Activated T-cell treated with anti-CD3 and anti-CD28 coated beads, Interleukin-2, amount 50 U/mL, for 4 hours (primary cell): ENCODE measurements at places on chromosomes 5 and 9. TPM values are rescaled to one million over a fixed set of nuclear protein-coding genes. Genes with fewer than 3 reads are reported as not detected.

- peak; percentile 18 for DNase-seq
Measured at GRCh38 chr9:70563431-70564204, 149.2 kb upstream of the KLF9 start.

GRCh38 chr9:114591849-114592248, 4.3 kb downstream of the ATP6V1G1 start:
- no peak for DNase-seq

The CAVIN4 gene
- total RNA-seq: 0.24 TPM

- DNase-seq: no peak
Measured at GRCh38 chr9:92278110-92278509, 15.4 kb downstream of the IARS1 start.

The GGTA1 gene
- total RNA-seq: not detected

The PKD2L2 gene
- total RNA-seq: not detected

DNA sequence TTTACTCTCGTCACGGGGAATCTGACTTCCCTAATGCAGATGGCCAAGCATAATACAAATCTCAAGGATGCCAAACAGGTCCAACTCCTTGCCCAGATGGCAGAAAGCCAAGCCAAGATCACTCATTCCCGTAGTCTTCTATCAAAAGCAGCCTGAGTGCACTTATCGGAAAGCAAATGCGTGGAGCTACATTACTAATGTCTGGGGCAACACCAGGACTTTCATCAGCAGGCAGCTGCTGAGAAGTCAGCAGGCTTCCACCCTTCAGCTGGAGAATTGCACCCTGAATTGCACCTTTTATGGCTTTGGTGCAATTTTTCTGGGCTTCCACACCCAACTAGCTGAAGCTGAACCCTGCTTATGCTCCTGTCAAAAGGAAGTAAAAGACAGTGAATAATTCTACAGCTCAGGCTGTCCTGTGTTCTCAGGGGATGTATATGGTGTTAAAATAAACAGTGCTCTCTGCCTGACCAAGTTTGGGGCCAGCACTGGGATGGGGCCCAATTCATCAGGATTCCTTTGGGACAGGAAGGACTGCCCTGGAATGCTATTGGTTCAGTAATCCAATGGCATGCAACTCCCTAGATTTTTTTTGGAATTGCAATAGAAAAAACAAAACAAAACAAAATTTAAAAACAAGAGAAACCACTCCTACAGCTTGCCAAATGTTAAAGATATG, 92.6 kb downstream of the DPYSL3 start:
- DNase-seq: no peak

GRCh38 chr9:5042661-5043178, 57.6 kb downstream of the JAK2 start:
- no peak for DNase-seq

The SLF1 gene
- 9.0 TPM for total RNA-seq

The BRINP1 gene
- total RNA-seq: not detected

DNA sequence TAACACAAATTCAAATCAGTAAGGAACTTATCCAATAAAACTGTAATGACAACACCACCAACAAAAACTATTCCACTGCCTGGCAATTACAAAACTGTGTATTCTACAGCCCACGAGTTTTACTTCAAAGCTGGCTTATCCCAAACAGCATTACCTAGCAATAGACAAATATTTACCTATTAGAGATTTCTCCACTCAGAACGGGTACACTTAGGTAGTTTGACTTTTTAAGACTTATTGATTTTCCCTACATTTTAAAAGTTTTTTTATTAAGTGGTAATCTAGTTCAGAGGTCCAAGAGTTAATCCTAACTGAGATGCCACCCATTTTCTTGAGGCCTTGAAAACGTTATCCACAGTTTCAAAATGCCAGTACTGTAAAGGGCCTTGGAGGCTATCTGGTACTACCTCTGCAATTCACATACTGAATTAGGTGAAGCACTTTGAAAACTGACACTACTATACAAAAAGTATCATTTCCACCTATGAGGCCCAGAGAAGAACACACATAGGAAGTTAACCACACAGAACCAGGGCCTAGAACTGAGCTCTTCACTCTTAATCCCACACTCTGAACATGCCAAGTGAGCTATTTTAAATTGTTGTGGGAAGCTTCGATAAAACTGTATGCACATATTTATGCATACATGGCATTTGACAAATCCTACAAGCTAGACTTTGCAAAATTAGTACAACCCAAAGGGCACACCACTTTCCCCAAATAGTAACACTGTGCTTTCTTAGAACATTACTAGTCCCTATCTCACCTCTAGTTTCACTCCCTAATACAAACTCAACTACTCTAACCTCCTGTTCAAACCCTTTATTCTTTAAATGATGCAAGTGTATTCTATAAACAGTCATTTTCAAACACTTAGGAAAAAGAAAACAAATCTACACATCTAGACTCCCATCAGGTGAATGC, 2.1 kb downstream of the NADK2 start:
- DNase-seq: no peak

DNA sequence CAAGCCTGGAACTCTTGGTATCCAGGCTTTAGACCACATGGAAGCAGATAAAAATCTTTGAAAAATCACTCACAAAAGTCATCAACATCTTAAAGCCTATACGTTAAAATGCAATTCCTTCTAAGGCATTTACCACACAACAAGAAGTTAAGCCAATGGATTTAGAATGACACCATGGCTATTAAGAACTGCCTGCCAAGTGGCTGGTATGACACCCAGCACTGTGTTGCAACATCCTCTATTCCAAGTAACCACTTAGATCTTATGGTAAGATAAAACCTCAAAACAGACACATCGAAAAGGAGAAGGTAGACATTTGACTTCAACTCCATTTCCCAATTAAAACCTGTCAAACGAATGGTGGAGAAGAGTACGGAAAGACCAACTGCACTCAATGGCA, 344.2 kb upstream of the SLC30A5 start:
- DNase-seq: no peak

GRCh38 chr5:109866051-109866450, 176.3 kb downstream of the MAN2A1 start:
- DNase-seq: no peak

DNA sequence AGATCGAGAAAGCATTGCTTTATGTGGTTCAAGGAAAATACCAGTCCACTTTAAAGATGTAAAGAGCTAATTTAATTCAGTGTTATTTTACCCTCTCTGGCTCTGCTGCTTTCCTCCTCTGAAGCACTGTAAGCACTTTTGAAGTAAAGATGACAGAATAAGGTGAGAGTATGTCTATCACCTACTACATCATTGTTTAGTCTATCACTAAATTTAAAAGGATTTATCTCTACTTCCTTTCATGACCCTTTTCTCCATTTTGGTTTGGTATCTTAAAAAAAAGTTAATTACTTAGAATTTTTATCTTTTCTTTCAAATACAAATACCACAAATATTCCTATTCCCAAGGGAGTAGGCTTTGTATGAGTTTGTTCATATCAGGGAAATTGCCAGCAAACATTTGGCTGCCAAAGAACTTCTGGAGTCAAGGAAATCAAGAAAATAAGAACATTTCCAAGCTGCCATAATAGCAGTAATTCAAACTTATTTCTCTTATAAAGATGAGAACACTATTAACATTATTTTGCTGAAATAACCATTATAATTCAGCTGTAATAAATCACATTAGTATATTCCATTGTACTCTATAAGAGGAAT, 77.8 kb downstream of the SLC38A9 start:
- DNase-seq: no peak

DNA sequence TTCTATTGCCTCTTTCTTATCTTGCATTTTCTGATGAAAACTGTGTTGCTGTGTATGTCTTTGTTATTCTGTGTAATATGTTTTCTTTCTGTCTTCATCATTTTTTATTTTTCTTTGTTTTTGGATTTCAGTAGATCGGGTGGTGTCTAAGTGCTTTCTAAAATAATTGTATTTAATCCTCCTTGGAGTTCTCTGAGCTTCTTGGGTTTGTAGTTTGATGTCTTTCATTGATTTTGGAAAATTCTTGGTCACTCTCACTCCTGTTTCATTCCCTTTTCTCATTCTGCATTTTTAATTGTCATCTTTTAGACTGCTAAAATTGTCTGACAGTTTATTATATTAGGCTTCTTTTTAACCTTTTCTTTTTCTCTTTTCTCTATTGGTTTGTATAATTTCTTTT, 560.5 kb downstream of the IRX1 start:
- no peak for DNase-seq

- DNase-seq: no peak
Measured at GRCh38 chr5:2591777-2592453, 159.6 kb downstream of the IRX2 start.

DNA sequence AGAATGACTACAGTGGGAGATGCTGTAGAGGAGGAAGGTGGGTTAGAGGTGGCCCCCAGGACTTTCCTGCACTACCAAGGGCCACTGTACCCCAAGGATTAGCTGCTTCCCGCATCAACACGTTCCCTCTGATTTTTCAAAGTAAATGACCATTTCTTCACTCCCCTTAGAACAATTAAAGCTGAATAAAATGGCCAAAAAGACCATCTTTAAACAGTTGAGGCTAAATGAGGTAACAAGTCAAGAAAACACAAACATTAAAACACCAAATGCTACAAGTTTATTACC, 740 bp upstream of the ERAP1 start:
- DNase-seq: no peak

DNA sequence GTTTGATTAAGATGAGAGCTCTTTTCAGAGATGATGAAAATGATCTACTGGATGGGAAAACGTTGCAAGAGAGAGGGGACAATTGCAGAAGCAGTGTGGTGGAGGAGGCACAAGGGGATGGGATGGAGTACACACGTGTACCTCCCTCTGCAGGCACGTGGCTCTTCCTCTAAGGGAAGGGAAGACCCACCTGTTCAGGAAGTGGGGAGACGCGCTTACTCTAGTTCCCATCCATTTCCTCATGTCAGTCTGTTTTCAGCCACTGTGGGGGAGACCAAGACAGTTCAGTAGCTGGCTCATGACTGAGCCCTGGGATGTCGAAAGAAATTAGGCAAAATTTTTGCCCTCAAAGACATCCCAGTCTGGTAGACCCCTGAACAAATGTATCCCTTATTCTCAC, 619.2 kb upstream of the CLINT1 start:
- DNase-seq: no peak

The LEAP2 gene
- total RNA-seq: 2.1 TPM

GRCh38 chr9:70761139-70761670, 346.7 kb upstream of the KLF9 start:
- no peak for DNase-seq

GRCh38 chr5:24547132-24547531, 97.6 kb downstream of the CDH10 start:
- DNase-seq: no peak

The TRIP13 gene
- 18.5 TPM for total RNA-seq

DNA sequence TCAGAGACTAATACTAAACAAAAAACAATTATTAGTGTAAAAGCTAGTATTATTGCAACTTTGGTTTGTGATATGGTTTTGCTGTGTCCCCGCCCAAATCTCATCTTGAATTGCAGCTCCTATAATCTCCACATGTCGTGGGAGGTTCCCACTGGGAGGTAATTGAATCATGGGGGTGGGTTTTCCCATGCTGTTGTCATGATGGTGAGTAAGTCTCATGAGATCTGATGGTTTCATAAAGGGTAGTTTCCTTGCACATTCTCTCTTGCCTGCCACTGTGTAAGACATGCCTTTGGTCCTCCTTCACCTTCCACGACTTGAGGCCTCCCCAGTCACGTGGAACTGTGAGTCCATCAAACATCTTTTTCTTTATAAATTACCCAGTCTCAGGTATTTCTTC, 325.9 kb upstream of the DAB2 start:
- no peak for DNase-seq

GRCh38 chr9:86602715-86603114, 248.5 kb upstream of the TUT7 start:
- DNase-seq: no peak

The PTGES2 gene
- total RNA-seq: 123 TPM

GRCh38 chr5:36928947-36929346, 52.4 kb downstream of the NIPBL start:
- DNase-seq: no peak

GRCh38 chr5:126139773-126140172, 283.4 kb upstream of the GRAMD2B start:
- no peak for DNase-seq

- no peak for DNase-seq
Measured at GRCh38 chr5:8034852-8035251, 165.9 kb downstream of the MTRR start.

- DNase-seq: no peak
Measured at GRCh38 chr5:107286447-107287098, 384.2 kb downstream of the EFNA5 start.

GRCh38 chr5:118302786-118303185, 685.6 kb downstream of the DTWD2 start:
- DNase-seq: no peak

DNA sequence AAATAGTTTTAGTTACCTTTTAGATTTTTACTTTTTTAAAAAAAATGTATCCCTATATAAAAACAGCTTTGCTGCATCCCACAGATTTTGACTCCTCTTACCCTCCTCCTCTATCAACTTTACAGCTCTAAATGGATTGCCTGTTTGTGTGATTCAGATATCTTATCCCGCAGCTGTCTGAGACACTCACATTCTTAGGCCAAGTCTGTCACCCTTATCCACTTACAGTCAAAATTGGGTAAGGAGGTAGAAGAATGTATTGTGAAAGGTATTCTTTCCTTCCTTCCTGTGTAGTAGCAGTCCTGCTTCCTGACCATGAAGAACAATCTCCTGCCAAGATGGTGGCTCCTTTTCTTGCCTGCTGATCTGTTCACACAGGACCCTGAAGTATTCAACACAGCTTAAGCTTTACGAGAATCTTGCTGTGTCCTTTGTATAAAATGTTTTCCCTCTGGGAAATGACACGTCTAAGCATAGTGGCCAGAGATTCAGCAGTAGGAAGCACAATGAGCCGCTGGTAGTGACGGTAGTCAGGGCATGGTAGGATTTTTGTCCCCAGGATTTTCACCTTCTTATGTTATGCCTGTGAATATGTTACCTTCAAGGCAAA, 67.7 kb upstream of the ST8SIA4 start:
- DNase-seq: no peak

The EXOC3 gene
- 78.3 TPM for total RNA-seq

GRCh38 chr9:119868694-119869093, 499.5 kb upstream of the BRINP1 start:
- no peak for DNase-seq

GRCh38 chr9:83671451-83671850, 36.3 kb downstream of the UBQLN1 start:
- DNase-seq: no peak

The GALNT12 gene
- total RNA-seq: 3.5 TPM

- DNase-seq: peak; percentile 22
Measured at GRCh38 chr5:110086658-110087388, 397.1 kb downstream of the MAN2A1 start.

DNA sequence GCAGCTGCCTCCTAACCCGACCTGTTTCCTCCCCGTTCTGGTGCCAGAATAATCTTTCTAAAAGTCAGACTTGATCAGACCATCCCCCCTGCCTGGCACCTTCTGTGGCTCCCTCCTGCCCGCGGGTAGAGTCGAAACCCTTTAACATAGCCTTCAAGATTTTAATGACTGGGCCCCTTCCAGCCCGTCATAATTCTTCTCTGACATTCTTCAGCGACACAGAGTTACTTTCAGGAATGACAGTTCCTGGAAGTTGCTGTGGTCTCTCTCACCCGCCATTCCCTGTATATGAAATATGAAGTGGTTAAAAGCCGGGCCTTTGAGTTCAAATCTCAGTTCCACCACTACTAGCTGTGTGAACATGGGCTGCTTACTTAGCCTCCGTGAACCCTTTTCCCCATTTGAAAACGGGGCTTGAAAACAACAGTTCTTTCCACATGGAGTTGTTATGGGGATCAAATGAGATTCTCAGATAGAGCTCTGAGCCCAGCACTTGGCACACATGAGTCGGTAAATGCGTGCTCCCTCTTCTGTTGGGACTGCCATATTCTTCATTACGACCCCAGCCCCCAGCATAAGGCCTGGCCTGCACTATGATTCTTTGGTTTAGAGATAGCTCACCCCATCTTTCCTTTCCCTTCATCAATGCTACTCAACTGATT, 737 bp downstream of the NANS start:
- no peak for DNase-seq
